ENCODE measurements at places on chromosomes 16 and 17.

DNA sequence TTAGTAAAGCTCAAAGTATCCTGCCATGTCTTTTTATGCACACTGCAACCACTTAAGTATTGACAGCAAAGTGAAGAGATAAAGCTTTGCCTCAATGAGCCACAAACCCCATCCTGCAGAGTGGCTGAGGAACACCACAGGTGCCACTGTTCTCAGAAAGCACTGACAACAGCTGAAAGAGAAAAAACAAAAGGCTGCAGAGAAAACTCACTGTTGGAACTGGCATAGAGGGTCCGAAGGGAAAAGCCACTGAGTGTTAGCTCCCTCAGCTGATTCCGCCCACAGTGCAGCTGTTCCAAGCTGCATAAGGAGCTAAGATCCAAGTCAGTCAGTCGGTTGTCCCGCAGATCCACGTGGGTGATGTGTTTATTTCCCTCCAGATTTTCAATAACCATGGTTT is 48.3 kb downstream of the PHLPP2 start:
- DNase-seq, result no peak

DNA sequence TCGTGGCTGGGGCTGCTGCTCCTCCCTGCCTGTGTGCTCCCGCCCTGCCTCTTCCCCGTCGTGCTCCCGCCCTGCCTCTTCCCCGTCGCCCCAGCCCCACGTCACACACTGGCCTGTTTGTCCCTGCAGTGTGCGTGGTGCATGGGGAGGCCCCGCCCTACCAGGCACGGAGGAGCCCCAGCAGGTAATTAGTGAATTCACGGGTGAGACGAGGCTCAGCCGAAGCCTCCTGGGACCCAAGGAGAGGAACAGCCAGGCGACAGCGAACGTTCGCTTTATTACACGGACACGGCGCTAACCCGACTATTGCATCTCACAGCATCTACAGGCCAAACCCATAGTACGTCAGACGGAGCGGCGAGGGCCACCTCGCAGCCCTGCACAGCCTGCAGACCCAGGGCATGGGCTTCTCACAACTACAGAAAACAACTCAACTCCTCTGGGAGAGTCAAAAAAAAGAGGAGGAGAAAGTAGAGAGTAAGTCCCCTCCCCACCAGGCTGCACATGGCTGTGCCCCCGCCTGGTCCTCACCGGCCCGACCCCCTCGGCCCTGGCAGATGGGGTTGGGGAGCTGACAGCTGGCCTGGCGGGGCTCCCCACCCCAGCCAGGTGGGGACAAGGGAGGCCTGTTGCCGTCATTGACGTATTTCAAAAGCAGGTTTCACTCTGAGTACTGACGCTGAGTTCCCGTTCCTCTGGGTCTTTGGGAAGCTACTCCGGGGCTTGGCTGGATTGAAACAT is 4.3 kb upstream of the PABPN1L start:
- DNase-seq, result no peak

GRCh38 chr16:78679546-78679945 is 580.1 kb downstream of the WWOX start:
- DNase-seq, result no peak

DNA sequence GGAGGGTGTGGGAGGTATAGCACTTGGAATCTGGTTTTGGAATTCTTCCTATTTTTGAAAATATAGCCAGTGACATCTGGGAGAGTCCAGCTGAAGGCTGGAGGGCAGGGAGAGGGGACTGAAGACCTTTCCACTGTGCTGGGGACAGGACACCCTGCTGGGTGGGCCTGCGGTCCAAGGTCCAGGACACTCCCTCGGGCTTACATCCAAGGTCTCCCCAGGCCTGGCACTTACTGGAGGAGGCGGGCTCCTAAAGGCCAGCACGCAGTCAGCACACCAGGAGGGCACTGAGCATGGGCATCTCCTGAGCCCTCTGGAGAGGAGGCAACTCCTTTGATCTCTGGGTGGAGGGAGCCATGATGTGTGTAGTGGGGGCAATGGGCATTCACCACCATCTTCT is 35.5 kb upstream of the ETV4 start:
- DNase-seq, result no peak

DNA sequence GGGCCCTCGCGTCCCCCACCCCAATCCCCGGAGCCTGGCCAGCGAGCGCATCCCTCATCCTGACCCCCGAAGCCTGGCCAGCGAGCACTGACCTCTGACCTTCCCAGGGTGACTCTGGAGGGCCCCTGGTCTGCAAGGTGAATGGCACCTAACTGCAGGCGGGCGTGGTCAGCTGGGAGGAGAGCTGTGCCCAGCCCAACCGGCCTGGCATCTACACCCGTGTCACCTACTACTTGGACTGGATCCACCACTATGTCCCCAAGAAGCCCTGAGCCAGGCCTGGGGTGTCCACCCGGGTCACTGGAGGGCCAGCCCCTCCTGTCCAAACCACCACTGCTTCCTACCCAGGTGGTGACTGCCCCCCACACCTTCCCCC is 2.3 kb downstream of the TPSD1 start:
- no peak for DNase-seq

- DNase-seq, result no peak
Measured at GRCh38 chr17:1029922-1030644, 33.2 kb downstream of the TIMM22 start.

- DNase-seq, result no peak
Measured at GRCh38 chr16:14564323-14564722, 65.7 kb downstream of the PARN start.

- DNase-seq, result no peak
Measured at GRCh38 chr17:6753006-6753445, 2.8 kb upstream of the XAF1 start.

GRCh38 chr17:7441266-7441665 is 2.0 kb downstream of the FGF11 start:
- DNase-seq, result no peak

- DNase-seq, result no peak
Measured at GRCh38 chr17:78214706-78215061, 631 bp downstream of the BIRC5 start.

DNA sequence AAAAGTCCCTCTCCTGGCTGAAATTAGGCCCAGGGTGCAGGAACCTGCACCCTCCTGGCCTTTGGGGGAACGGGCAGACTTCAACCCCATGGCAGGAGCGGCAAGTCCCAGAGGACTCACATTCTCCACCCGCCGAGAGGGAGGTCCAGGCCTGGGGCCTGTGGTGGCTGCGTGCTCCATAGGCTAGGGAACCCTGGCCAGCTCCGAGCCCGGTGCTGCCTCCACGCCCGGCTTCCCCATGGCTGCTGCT is 130 bp downstream of the CCDC78 start:
- no peak for DNase-seq

DNA sequence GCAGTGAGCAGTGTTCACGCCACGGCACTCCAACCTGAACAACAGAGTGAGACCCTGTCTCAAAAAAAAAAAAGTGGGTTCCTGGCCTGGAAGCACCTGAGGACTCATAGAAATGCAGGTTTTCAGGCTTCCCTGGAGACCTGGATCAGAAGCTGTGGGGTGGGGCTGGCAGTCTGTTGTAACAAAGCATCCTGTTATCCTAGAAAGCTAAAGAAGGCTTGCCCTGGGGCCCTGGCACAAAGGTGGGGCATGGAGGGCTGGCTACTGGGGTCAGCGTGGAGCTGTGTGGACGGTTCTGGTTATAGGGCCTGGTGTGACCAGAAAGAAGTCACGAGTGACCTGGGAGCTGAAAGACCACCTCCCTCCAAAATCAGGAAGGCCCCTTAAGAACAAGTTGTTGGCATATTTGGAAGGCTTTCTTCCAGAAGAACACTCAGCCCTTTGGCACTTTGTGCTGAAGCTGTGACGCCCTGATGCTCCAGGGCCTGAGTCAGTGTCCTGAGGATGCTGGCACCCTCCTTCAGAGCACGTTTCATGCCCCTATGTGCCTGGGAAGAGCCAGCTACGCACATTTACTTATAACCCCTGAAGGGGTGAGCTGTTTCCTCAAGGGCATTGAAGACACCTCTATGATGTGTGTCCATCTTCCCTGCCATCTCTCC is 6.2 kb downstream of the CRISPLD2 start:
- no peak for DNase-seq

GRCh38 chr16:48421741-48422140 is 36.5 kb upstream of the SIAH1 start:
- no peak for DNase-seq

GRCh38 chr17:13601322-13601775 is 380 bp downstream of the HS3ST3A1 start:
- no peak for DNase-seq

DNA sequence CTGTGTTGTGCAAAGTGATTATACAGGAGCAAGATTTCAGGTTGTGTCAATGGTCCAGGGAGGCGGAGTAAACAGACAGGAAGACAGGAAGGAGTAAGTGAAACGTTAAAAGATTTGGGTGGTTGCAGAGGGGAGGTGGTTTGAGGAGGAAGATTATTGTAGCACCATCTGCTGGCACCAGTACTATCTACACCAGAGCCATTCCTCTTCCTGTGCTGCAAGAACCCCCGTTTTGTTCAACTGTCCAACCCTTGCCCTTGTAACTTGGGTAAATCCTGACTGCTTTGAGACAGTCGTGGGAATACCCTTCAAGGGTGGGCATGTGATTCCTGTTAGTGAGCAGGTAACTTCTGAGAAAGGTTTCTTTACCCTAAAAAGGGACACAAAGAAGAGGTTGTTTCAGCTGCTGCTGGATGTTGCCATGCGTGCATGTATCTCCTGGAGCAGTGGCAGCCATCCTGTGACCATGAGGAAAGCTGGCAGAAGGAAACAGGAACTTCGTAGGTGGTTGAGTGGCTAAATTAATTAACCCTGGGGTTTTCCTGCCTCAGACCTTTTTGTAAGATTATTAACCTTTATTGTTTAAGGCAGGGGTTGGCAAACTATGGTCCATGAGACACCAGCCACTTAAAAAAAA is 124.1 kb downstream of the PRKCA start:
- no peak for DNase-seq

DNA sequence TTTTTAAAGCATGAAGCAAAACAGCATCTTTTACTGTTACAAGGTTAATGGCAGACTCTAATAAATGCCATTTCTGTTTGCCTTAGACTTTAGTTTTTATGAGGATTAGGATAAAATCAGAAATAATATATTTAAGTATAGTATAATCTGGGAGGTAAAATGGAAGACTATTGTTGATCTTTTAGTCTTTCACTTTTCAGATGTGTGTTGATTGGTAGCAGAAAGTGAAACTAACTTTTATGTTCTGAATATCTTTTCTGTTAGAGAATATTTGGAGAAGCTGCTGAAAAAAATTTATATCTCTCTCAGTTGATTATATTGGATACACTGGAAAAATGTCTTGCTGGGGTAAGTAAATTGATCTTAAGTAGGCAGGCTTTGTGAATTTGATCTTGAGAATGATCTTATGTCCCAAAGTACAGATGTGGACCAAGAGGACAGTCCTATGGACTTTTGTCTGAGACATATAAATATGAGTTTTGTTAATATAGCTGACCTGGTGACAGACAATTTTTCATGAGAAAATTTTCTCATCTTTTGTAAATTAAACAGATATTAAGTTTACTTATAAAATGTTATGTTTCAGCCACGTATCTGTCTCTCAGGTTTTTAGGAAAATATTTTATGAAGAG is 64.1 kb downstream of the NF1 start:
- DNase-seq, result no peak

DNA sequence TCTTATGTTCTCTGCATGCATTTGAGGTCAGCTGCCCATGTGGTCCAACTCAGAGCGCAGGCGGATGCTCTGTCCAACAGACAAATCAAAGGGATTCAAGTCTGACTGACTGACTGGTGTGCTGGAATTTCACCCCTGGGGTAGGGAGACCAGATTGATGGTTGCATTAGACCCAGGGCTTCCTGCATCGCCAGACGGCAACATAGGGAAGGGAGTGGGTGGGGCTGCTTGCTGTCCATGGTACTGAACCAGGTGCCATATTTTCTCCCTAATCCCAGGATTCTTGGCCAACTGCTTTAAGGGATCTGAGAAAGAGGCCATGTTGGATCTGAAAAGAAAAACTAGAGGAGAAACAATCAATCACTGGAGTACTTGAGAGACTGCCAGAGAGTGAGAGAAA is 332.0 kb downstream of the XYLT1 start:
- no peak for DNase-seq

- DNase-seq, result no peak
Measured at GRCh38 chr17:82012640-82013295, 9.9 kb downstream of the CENPX start.

DNA sequence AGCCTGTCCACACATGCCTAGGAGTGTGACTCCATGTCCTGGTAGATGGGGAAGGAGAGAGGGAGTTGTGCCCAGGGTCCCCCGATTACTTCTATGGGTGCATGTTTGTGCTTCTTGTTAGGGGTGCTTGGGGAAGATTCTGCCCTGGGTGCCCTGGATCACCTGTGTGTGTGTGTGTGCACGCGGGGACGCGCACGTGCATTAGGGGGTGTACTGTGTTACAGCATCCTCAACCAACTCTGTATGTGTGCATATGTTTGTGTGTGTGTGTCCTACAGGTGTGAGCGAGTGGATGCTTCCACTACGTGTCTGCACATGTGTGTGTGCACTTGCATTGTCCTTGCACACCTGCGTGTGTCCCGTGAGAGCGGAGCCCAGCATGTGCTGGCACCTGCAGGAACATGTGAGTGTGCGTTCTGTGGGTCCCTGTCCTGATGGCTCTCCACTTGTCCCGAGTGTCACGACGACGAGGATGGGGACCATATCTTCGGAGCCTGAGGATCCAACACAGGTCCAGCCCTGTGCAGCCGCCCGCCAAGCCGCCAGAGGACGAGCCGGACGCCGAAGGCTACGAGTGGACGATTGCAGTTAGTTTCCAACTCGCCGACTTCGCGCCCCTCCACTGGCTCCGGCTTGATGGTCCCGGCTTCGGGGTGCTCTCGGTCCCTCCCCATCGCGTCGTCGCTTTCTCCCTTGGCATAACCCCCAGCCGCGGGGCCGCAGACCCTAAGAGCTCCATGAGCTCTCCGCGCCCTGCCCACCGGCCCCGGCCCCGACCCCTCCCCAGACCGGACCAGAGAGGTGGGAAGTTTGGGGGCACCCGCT is 6.0 kb upstream of the TBC1D3B start:
- DNase-seq, result no peak

DNA sequence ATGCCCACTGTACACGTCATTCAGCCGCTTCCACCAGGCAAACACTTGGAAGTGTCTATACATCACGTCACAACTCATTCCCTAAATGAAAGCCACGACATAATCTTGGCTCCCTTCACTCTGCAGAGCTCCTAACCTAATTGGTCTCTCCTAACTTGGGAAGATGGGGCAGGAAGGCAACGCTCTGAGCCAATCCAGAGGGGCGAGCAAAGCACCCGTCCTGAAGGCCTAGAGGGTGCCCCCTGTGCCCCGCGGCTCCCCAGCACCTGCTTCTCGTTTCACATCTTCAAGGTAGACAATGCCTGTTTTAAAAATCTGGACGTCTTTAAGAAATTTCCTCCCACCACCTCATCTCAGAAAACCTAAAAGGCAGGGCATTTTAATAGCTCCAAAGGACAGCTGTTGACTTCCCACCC is 1.0 kb downstream of the CSNK2A2 start:
- DNase-seq, result no peak

DNA sequence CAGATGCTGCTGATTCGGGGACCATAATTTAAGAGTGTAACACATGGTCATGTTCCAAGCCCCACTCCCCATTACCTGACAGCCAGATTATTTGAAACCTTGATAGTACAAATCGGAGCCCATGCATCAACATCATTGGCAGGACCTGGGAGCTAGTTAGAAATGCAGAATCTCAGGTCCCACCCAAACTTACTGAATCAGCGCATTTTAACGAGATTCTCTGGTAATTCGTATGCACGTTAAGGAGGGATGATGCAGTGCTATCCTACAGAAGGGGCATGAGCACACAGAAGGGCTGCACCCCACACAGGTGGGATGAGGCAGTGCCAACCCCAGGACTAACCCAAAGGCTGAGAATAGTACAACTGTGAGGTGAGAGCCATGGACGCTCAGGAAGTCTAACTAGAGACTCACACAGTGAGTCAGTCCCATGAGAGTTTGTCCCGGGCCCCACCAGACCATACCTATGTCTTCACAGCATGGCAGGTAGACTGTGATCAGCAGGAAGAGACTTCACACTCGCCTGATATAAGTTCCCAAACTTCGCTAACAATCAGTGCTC is 64.9 kb downstream of the ZNF18 start:
- no peak for DNase-seq

All from stimulated activated CD4-positive, alpha-beta T cell treated with anti-CD3 and anti-CD28 coated beads, TNF-alpha, amount 100 ng/mL, for 24 hours (primary cell).